ENCODE measurements at places on chromosomes 5 and 9. TPM values are rescaled to one million over a fixed set of nuclear protein-coding genes. Genes with fewer than 3 reads are reported as not detected.
A peak's percentile ranks its signal among the peaks of the same experiment; 100 is the strongest.

FRRS1L gene
- 0.81 TPM for total RNA-seq

ADRB2 gene
- 2.8 TPM for total RNA-seq

GMCL2 gene
- not detected for total RNA-seq

SLC36A2 gene
- total RNA-seq: not detected

IRX4 gene
- total RNA-seq: not detected

AP3S1 gene
- 83.7 TPM for total RNA-seq

DNAI1 gene
- total RNA-seq: not detected

COL5A1 gene
- 129 TPM for total RNA-seq

PAEP gene
- total RNA-seq: not detected

TRPM3 gene
- 2.1 TPM for total RNA-seq

ARHGEF37 gene
- 11.4 TPM for total RNA-seq

PHYHD1 gene
- total RNA-seq: 36.3 TPM

EQTN gene
- total RNA-seq: not detected

CAMK4 gene
- 3.8 TPM for total RNA-seq

GRCh38 chr5:57841676-57842363 lies 359.2 kb upstream of the ACTBL2 start:
- DNase-seq: no peak

- DNase-seq: no peak
These were observed 25.6 kb upstream of the RNF180 start for GRCh38 chr5:64140018-64140417.

- no peak for DNase-seq
These were observed 70.2 kb upstream of the ELL2 start for GRCh38 chr5:96031811-96032261.

DNA sequence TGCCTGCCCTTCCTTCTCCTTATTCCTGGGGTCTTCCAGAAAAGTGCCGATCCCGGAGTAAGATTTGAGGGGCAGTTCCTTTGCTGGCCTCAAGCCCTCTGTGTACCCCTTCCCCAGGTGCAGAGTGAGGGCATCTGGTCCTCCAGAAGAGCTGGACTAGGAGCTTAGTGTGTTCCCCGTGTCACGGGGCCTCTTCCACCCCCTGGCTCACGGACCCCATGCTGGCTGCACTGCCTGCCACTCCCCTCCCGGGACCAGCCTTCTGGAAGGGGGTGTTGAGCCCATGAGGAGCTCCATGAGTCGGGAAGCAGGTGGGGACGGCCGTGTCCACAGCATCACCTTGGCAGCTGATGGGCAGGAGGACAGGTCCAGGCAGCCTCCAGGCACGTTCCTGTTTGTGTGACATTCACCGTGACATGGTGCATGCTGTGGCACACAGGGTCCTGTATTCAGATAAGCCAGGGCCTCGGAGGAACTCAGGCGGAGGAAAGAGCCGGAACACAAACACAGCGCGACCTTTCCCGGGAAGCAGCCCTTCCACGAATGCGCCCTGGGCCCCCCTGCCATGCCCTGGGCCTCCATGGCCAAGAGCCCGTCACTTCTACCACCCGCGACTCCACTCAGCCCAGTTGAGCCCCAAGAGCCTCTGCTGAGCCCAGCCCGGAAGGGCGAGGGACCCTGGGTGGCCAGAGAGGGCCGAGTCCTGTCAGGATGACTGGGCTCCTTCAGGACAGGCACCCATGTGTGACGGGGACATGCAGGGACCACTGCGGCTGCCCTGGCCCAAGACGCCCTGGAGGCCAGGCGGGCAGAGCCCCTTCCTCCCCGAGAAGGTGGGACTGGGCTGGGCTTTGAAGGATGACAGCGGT lies 5.9 kb upstream of the LCN1 start:
- DNase-seq: no peak

DNA sequence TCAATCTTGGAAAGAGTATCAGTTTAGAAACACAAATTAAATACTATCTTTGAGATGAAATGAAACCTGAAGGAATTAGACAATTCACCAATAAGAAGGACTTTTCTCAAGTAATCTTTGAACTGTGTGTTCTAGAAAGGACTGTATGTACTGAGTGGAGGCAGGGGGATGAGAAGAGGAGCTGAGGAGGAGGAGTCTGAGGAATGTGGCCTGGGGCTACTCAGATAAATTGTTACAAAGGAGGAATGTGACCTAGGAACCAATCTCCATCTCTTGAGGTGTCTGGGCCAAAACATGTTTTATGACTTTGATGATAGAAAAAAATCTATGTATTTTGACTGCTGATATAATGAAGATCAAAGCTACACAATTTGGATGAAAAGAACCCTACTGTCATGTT lies 124.3 kb upstream of the ANKRD55 start:
- no peak for DNase-seq

DNA sequence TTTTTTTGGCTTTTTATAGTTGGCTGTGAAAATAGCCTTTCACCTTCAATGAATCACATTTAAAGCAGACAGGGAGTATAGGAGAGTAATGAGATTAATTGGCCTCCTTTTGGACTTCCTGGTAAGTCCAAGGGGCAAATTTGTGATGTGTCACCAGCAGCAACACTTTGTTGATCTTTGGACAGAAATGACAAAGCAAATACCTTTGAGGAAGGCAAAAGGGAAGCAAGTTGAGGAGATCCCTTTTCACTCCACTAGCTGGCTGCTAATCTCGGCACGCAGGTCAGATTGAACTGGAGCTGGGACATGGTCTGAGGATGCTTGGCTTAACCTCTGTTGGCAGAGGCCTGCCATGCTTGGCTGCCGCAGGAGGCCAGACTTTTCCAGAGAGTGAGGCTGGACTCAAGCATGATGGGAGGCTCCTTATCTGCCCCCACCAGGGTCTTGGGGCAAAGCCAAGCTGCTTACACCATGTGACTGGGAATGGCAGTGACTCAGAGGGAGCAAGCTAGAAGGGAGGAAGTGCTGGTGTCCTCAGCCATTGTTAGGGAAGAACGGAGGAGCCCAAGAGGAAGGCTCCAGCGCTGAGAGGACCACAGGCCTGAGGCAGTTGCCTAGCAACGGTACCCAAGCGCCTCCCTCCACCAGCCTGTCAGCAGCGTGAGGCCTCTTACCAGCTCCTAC lies 174.5 kb upstream of the MAP1B start:
- peak; percentile 83 for DNase-seq

GRCh38 chr9:136955202-136955942 lies 3.3 kb downstream of the LCN12 start:
- no peak for DNase-seq

GRCh38 chr5:139265001-139265400 lies 28.5 kb upstream of the MATR3 start:
- DNase-seq: no peak

DNA sequence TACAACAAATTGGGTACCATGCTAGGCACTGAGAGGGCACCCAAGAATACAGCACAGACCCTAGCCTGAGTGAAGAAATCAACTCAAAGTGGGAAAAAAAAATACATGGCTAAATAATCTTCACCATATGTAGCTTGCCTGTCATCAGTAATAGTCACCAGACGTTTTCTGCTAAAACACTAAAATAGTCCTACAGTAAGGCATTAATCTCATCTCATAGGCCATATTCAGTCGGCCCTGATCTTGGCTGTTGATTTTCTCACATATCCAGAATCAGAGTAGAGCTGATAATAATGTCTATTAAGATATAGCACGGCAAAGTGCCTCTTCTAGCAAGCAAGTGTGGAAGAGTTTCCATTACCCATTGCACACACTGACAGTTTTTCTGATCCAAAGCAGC lies 322.1 kb upstream of the SLC30A5 start:
- no peak for DNase-seq

DNA sequence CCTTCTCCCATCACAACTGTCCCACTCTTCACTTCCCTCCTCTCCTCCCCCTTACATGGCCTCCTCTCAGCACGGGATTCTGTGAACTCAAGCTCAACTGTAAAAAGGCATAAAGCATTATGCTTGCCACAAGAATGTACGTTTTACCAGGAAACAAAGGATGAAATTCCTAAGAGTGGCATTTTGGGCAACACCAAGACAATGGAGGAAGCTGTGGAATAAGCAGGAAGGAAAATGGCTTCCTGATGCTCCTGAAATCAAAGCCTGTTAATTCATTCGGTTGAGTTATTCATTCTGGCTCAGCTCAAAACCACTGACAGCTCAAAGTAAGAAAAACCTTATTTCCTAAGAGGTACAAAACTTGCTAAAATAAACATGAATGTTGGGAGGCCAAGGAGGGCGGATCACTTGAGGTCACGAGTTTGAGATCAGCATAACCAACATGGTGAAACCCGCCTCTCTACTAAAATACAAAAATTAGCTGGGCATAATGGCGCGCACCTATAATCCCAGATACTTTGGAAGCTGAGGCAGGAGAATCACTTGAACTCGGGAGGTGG lies 40.8 kb upstream of the DMRT1 start:
- DNase-seq: no peak

GRCh38 chr5:119302916-119303897 lies 52.6 kb upstream of the TNFAIP8 start:
- DNase-seq: peak; percentile 5

GRCh38 chr5:152097128-152097527 lies 172.5 kb upstream of the GLRA1 start:
- no peak for DNase-seq

- no peak for DNase-seq
These were observed 33.1 kb downstream of the CORO2A start for GRCh38 chr9:98159301-98159700.

DNA sequence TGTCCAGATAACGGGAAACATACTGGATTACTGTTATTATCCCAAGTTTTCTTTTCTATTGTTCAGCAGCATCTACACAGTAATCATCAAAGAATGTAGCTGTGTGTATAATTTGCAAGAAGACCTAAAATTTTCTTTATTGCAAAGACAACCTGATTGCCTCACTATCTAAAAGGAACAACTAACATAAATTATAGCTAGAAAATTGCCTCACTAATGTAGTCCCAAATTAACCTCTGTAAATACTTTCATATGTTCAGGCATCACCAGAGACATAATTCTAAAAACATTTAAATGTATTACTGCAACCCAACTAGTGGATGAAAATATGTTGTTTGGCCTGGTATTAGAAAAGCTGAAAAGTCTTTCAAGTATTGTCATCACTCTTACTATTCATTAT lies 275.4 kb downstream of the CDH12 start:
- DNase-seq: no peak

- DNase-seq: no peak
These were observed 3.8 kb downstream of the NOL6 start for GRCh38 chr9:33469891-33470290.

GRCh38 chr5:174616036-174616435 lies 108.3 kb upstream of the MSX2 start:
- DNase-seq: no peak

GRCh38 chr5:171872666-171873065 lies 87.0 kb downstream of the SMIM23 start:
- no peak for DNase-seq

GRCh38 chr5:82593481-82593880 lies 315.3 kb upstream of the RPS23 start:
- no peak for DNase-seq

GRCh38 chr9:106467113-106467864 lies 395.7 kb upstream of the ZNF462 start:
- no peak for DNase-seq

DNA sequence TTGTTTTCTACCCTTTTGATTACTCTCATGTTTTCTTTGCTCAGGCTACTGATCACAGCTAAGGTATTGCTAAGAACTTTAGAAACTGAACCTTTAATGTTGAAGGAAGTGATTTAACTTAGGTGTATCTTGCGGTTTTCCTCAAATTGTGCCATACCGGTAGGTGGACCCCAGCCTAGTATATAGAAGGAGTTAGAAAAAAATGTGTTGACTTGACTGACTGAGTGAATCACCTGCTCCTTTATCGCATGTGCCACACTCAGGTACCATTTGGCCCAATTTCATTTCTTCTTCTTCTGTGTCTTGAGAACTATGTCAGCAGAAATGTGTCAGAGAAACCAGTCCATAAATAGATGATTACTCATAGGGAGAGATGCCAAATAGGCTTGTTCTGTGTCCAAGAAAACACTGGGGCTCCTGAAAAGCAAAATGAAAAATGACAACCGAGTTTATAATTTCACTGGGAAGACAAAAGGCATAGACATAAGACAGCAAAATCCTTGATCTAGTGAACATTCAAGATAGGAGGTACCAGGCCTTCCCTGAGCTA lies 19.4 kb downstream of the PLPPR1 start:
- no peak for DNase-seq

DNA sequence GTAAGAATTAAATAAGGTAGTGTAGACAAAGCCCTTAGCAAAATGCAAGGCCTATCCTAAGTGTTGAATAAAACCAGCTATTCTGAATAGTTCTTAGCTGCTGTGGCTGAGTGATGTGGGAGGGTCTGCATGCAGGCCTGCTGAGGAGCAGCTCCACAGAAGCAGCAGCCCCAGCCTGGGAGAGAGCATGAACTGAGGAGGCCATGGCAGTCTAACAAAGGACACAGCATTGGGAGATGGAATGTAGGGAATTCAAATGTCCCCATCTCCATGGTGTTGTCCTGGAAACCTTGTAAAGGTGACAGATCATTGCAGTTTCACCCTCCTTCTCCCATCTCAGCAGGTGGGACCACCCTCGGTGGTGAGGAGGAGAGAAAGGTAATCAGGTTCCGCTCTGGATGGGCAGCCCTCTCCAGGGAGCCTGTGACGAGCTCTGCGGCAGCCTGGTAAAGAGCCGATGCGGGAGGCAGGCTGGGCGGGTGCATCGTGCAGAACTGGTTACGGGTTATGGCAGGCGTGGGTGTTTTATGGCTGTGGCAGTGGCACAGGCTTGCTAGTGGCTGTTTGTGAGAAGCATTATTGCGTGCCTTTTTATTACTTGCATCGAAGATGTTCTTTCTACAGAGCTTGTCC lies 199.9 kb upstream of the GLRA1 start:
- no peak for DNase-seq

DNA sequence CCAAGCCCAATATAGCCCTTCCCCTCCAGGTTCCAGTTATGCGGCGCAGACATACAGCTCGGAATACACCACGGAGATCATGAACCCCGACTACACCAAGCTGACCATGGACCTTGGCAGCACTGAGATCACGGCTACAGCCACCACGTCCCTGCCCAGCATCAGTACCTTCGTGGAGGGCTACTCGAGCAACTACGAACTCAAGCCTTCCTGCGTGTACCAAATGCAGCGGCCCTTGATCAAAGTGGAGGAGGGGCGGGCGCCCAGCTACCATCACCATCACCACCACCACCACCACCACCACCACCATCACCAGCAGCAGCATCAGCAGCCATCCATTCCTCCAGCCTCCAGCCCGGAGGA lies 6.3 kb downstream of the NR4A3 start:
- no peak for DNase-seq

DNA sequence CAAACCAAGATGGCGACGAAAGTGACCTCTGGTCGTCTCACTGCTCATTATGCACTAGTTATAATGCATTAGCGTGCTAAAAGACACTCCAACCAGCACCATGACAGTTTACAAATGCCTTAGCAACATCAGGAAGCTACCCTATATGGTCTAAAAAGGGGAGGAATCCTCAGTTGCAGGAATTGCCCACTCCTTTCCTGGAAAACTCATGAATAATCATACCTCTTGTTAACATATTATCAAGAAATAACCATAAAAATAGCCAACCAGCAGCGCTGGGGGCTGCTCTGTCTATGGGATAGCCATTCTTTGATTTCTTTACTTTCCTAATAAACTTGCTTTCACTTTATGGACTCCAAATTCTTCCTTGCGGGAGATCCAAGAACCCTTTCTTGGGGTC lies 595.7 kb upstream of the KLF4 start:
- no peak for DNase-seq

GRCh38 chr5:54309276-54309675 lies 1.1 kb downstream of the ARL15 start:
- DNase-seq: no peak

GRCh38 chr9:120895951-120896350 lies 19.0 kb upstream of the PHF19 start:
- DNase-seq: no peak

- no peak for DNase-seq
These were observed 46.4 kb downstream of the SNCAIP start for GRCh38 chr5:122358372-122358979.

All from thoracic aorta (tissue), 2 donors.